ENCODE measurements at places on chromosomes 7 and 10. TPM values are rescaled to one million over a fixed set of nuclear protein-coding genes. Genes with fewer than 3 reads are reported as not detected.

The STK31 gene
- polyA plus RNA-seq = 0.03 TPM

The PRKG1 gene
- polyA plus RNA-seq = not detected

The PILRA gene
- 364 TPM for polyA plus RNA-seq

The NDUFB8 gene
- 124 TPM for polyA plus RNA-seq

The GPR26 gene
- polyA plus RNA-seq = not detected

The CALCR gene
- polyA plus RNA-seq = not detected

The ATRNL1 gene
- polyA plus RNA-seq = not detected

The TMEM140 gene
- polyA plus RNA-seq = 14.7 TPM

The HHEX gene
- polyA plus RNA-seq = 51.2 TPM

The SPAM1 gene
- not detected for polyA plus RNA-seq

The TRUB1 gene
- polyA plus RNA-seq = 5.0 TPM

The ZNF239 gene
- not detected for polyA plus RNA-seq

All from CD14-positive monocyte (primary cell).